Activated CD4-positive, alpha-beta T cell treated with anti-CD3 and anti-CD28 coated beads, Interleukin-2, amount 50 U/mL, for 24 hours (primary cell): ENCODE measurements at places on chromosomes 5 and 9.
A peak's percentile ranks its signal among the peaks of the same experiment; 100 is the strongest.

DNA sequence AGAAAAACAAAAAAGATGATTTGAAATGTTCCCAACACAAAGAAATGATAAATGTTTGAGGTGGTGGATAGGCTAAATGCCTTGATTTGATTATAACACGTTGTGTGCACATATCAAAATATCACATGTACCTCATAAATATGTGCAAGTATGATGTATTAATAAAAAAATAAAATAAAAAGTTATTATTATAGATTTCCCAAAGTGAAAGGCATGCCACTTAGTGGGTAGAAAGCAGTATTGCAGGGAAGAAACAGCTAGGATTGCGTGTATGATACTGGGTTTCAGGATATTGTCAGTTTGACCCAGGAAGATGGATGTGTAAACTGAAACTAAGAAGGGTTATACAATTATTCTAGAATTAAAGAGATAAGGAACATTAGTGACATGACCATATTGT is 3.6 kb upstream of the TMEM38B start:
- no peak for DNase-seq

- DNase-seq, result no peak
Observed at GRCh38 chr9:131273146-131273855, 3.0 kb downstream of the FAM78A start.

DNA sequence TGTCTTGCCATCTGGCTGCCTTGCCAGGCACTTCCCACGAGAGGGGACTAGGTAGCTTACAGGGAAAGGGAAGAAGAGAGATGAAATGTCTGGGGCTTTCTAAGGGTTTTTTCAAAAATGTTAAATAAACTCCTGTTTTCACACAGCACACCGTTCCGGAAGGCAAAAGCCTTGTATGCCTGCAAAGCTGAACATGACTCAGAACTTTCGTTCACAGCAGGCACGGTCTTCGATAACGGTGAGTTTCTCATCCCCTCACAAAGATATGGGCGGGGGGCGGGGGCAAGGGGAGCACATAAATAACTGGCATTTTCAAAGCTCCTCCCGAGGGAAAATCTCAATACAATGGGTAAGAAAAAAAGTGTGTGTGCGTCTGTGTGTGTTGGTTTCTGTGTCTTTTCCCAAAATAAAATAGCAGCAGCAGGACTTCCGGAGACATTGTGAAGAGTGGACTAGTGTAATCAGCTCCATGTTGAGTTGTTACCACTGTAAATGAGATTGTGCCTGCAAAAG is 189.6 kb downstream of the NR3C1 start:
- DNase-seq, result no peak

GRCh38 chr5:59744531-59744992 is 149.0 kb downstream of the PDE4D start:
- no peak for DNase-seq

DNA sequence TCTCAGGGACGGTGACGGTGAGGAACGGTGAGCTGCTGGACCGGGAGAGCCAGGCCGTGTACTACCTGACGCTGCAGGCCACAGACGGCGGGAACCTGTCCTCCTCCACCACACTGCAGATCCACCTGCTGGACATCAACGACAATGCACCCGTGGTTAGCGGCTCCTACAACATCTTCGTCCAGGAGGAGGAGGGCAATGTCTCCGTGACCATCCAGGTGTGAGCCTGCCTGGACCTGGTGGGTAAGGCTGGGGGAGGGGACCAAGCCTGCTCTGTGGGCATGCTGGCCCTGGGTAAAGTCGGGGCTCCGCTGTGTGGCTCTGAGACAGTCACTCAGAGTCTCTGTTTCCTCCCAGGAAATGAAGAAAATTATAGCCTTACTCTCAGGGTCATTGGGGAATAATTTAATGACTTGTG is 29.3 kb downstream of the CDHR2 start:
- no peak for DNase-seq

DNA sequence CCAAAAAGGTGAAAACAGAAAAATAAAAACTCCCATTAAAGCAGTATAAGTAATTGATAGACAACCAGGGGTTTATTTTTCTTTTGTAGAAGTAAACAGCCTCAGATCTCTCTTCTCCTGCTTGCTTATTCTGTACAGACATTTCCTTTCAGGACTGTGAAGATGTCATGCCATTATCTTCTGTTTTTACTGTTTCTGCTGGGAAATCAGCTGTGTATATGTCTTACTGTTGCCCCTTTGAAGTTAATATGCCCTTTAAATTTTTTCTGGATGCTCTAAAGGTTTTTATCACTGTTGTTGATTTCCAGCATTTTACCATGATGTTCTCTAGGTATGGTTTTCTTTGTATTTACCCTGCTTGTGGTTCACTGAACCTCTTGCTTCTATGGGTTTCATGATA is 199.5 kb downstream of the NXNL2 start:
- DNase-seq, result no peak

DNA sequence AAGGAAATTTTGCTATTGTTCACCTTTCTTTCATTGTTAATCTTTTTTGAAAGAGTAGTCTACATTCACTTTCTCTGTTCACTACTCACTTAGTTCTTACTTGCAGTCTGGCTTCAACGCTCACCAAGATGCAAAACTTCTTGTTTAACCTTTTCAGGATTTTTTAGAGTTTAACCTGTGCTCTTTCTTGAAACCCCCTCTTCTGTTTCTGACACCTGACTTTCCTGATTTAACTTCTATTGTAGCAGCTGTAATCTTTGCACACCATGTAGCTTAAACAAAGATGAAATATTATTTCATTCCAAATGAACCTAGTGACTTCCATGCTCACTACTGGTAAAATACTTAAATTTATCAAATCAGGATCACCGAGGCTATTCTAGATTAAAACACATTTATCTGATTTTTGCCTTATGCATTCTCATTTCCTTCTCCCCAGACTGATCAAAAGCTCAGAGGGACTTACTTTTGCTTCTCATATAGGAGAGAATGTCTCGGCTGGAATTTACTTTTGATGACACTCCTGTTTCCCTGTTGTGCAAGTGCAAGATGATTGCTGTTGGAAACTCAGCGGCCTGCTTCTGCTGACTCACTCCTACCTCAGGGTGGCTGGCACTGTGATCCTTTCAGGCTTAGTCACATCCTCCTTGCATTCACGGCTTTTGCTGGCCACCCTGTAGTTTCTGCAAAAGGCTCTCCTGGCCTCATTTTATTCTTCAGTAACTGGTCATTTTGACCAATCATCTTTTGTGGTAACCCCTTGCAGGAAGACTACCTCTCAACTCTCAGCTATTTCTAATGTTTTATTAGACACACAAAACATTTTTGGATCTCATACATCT is 109.3 kb upstream of the IFNE start:
- no peak for DNase-seq

GRCh38 chr5:91611746-91612145 is 228.6 kb upstream of the ARRDC3 start:
- no peak for DNase-seq

DNA sequence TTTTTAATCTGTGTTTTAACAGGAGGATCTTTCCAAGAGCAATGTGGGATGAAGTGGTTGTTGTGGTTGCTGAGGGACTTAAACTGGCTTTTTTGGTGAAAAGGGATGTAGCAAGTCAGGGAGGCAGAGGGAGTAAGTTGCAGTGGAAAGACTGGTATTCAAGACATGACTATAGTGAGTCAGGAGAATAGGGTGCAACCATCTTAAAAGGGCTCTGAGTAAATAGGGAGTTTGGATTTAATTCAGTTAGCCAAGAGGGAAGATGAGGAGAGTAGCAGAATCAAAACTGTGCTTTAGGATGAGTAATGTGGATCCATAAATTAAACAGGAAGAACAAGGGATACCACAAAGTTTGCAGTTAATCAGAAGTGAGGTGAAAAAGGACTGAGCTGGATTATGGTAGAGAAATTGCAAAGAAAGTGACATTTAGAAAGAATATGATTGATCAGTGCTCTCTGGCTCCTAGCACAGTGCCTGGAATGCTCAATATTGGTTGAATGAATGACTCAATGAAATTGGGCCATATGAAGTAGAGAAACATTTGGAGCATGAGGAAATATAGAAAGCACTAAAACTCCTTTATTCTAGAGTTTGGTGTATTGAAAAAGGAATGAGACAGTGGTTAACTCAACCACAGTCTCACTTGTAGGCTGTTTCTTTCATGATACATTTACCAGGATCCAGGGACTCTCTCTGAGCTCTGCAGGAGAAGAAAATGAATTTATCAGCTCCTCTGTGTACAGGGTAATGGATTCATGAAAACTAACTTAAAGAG is 5.1 kb downstream of the POLR3G start:
- no peak for DNase-seq

DNA sequence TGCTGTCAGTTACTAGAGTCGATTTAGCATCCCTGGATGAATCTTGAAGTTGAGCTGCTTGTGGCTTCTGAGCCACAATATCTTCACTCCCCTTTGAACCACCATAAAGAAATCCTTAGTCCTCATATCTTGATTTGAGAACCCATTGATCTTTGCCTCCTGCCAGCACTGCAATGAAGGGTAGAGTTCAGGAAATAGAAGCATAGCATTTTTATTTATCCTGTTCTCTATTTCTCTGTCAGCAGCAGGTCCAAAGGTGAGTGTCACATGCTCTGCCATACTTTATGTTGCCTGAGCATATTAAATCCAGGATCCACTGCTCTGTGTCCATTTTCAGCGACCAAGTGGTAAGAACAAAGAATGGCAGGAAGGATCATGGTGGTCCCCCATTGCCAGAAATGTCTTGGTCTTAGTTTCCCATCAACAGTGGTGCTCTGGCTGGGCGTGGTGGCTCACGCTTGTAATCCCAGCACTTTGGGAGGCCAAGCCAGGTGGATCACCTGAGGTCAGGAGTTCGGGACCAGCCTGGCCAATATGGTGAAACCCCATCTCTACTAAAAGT is 80.2 kb upstream of the PANK3 start:
- no peak for DNase-seq

- no peak for DNase-seq
Observed at GRCh38 chr5:73981704-73982103, 355.7 kb downstream of the ARHGEF28 start.

DNA sequence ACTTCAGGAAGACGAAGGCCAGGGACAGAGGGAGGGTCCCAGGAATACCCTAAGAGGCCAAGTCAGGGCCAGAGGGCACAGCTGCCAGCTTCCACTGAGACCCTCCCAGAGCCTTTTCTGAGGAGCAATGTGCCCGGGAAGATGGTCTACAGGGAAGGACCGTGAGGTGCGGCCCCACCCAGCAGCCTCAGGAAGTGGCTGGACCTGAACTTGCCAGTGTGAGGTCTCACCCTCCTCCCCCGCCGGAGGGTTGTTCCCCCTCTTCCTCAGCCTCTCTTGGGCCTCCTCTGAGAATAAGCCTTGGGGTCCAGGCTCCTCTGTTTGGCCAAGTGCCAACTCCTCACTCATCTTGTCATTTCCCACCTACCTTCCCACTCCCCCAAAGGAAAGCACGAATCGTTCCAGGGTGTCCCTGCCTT is 13.4 kb upstream of the SLC25A51 start:
- no peak for DNase-seq

GRCh38 chr5:16467363-16468219 is 2.0 kb upstream of the ZNF622 start:
- DNase-seq, result peak; percentile 38

- no peak for DNase-seq
Observed at GRCh38 chr5:17276445-17276844, 59.0 kb downstream of the BASP1 start.

GRCh38 chr9:131950487-131950886 is 129.2 kb downstream of the MED27 start:
- DNase-seq, result no peak

DNA sequence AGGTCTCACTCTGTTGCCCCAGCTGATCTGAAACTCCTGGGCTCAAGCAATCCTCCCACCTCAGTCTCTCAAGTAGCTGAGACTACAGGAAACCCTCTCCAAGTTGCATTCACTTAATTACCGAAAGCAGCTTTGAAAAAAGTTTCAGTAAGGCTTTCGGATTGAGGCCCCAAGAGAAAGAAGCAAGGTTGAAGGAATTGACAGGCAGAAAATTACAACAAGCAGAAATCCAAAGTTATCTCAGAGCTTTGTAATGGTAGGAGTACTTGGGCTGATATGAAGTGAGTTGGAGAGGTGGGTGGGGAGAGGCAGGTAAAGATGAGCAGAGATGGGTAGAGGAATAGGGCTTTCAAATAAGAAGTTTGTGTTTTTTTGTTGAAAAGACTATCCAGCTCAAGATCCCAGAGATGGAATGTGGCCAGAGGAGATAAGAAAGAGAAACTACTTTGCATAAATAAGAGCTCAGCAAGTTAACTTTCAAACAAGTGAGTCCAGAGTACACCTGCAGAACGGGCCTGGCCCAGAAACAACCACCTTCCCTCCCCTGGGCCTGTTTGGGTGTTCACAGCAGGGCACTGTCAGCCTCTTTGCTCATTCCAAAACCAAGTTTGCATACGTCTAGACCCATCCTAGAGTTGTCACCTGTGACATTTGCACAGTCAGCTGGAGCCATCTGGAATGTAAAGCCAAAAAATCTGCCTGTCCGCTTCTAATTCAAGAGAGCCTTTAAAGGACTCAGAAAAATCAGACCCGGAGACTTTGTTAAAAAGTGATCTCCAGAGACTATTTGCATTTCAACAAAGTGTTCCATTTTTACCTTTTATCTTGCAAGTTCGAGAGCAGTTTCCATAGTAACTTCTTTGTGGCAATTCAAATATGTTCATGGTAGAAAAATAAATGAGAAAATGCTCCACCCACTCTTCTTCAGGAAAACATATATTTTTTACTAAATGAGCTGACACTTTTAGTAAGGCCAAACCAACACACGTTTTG is 2.2 kb upstream of the CLINT1 start:
- no peak for DNase-seq

DNA sequence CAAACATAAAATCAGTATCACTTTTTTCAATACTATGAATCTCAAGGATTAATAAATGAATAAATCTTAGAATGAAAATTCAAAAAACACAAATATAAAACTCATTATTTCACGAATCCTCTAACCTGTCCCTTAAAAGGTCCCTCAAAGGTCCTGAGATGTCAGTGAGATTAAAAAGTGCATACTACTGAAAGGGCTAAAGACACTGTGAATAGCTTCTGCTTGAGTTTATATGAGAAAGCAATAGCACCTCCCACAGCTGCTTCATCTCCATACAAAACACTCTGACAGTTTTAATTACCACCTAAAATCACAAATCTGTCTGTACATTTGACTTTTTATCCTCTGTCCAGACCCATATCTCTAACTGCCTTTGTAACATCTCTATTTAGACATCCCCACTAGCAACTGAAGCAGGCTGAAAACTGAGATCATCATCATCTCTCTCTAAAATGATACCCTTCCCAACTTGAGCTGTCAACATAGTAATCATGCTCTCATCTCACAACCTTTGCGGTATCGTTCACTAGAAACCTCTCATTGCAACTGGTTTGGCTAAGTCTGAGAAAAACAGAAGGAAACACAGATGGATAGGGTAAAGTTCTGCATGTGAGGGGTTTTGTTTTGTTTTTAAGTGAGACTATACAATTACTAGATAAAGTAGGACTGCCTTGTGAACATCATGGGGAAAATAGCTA is 56.3 kb downstream of the TBCA start:
- DNase-seq, result no peak

DNA sequence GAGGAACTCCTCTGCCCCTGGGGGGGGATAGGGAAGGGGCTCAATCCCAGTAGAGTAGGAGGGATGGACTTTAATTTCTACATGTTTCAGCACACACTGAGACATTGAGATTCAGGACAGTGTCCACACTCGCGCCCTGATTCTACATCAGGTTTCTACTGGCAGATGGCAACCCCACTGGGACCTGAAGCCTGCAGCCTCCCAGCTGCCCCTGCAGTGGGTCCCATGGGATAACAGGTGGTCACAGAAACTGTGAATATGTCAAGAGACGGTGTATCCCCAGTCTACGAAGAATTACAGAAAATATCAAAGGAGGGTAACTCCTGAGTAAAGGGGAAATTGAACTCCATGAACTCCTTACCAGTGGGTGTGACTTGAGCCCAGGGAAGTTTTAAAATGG is 2.4 kb upstream of the TERT start:
- DNase-seq, result no peak
